Suppressor macrophage treated with lipopolysaccharide for 1 hour (primary cell): ENCODE measurements at places on chromosomes 16 and 17.
A peak's percentile ranks its signal among the peaks of the same experiment; 100 is the strongest.

DNA sequence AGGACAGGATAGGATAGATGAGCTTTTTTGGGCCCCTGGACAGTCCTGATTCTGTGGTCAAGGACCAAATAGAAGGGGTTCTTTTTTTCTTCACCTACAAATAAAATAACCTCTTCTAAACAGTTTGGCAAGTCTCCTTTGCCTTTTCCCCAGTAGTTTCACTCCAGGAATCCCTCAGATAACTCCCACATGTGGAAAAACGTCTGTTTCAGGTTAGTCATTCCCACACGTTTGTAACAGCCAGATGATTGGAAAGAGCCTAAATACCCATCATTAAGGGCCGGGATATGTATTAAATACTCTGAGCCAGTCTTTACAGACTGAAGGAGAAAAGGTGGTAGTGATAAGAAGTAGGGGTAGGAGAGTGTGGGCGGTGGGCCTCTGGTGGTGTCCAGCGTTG, 58.3 kb downstream of the PLD6 start:
- DNase-seq = no peak

- peak; percentile 57 for DNase-seq
Measured at GRCh38 chr17:37791447-37792399, 46.9 kb upstream of the HNF1B start.

DNA sequence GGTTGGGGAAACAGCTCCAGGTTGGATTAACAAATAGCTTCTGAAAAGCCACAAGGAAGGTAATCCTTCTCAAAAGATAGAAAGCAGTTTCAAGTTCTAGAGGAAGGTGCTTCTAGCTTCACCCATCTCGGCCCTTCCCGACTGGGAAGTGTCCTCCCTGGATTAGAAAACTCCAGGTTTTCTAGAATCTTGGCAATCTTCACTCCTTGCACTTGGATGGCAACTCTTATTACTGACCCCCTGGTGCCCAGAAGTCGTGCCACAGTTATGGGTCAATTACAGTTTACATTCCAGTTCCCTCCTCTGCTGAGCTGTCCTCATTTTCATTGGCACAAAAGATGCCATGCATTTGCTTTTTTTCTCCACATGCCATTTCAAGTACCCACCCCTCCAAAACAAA, 65.6 kb downstream of the SMG6 start:
- DNase-seq = no peak

DNA sequence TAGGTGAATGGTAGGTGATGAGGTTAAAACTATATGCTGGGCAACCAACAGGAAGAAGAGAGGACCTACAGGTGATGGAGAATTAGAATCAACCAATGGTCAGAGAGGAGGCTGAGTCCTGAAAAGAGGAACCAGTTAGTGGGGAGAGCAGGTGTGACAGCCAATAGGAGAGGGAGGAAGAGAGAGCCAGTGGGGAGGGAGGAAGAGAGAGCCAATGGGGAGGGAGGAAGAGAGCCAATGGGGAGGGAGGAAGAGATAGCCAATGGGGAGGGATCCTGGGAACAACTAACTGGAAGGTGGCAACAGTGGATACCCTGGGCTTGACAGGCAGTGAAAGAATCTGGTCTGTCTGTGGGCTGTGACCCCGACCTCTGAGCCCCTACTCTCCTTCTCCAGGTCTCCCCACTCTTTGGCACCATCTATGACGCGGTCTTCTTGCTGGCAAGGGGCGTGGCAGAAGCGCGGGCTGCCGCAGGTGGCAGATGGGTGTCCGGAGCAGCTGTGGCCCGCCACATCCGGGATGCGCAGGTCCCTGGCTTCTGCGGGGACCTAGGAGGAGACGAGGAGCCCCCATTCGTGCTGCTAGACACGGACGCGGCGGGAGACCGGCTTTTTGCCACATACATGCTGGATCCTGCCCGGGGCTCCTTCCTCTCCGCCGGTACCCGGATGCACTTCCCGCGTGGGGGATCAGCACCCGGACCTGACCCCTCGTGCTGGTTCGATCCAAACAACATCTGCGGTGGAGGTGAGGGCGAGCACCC, 3.7 kb downstream of the GUCY2D start:
- DNase-seq = no peak

- DNase-seq = no peak
Measured at GRCh38 chr17:42844761-42845555, 578 bp downstream of the AOC2 start.

GRCh38 chr17:63963123-63963522, 9.6 kb downstream of the SCN4A start:
- DNase-seq = no peak

DNA sequence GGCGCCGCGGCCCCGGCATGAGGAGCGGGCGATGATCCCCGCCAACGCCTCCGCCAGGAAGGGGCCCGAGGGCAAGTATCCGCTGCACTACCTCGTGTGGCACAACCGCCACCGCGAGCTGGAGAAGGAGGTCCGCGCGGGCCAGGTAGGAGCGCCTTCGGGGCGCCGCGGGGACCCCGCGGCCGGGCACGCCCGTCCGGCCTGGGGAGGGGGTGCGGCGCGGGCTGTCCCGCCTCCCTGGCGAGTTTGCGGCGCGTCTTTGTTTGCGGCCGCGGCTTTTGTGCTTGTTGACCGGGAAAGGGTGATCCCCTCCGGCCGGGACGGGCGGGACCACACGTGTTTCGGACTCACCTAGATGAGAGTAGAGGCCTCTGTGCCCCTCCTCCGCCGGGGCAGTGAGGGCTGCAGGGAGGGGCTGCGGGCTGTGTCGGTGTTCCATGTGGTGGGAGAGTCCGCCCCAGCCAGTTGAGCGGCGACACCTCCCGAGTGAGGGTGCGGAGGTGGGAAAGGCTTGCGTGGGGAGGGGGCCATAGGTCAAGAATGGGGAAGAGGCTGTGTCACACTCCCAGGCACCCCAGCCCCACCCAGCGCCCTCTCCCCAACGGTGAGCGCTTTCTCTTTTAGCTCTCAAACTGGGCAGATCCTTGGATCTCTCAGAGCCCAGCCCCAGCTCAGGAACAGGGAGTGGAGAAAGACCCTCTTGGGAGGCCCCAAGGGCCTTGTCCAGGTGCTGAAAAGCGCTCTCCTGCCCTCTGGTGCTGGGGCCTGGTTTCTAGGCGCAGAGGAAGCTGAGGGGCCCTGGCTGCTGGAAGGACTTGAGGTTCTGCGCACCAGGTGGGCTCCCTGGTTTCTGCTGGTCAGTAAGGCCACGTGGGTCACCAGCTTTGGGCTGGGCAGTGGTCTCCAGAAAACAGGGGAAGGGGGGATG, 923 bp downstream of the ANKRD13B start:
- no peak for DNase-seq

DNA sequence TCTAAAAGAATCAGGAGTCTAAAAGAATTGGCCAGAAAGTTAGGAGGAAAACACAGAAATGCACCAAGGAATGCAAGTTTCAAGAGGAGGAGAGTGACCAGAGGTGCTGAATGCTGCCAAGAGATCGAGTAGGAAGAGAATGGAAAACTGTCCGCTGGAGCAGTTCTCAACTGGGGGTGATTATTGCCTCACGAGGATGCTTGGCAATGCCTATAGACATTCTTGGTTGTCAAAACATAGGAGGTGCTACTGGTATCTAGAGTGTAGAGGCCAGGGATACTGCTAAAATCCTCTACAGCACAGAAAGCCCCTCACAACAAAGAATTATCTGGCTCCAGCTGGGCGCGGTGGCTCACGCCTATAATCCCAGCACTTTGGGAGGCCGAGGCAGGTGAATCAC, 82.1 kb upstream of the NOL11 start:
- DNase-seq = no peak

- DNase-seq = no peak
Measured at GRCh38 chr17:34816848-34817247, 144.4 kb downstream of the CCT6B start.

DNA sequence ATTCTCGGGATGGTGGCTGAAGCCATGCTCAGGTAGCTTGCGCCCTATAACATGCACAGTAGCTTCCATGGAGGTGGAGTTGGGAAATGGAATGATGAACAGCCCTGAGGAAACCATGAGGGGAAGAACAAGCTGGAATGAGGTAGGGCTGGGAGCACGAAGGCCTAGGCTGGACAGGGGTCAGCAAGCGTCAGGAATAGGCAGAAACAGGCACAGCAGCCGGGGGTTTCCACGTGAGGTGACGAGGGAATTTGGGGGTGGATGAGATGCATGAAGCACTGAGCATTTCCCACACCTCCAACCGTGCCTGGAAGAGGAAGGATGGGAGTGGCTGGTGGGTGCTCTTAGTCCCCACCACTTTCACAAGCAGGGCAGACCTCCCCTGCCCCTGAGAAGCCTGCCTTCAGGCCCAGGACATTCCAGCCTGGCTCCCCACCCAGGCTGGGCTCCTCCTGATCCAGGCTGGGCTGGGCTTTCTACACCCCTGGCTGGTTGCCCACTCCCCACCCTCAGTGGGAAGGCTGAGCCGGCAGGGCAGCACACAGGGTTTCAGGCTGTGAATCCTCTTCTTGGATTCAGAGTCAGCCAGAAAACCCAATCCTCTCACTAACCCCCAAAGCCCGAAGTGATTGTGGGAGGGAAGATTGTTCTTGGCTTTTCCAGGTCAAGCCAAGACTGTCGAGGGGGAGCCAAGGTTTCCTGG, 21.9 kb downstream of the PLEKHG4 start:
- no peak for DNase-seq

DNA sequence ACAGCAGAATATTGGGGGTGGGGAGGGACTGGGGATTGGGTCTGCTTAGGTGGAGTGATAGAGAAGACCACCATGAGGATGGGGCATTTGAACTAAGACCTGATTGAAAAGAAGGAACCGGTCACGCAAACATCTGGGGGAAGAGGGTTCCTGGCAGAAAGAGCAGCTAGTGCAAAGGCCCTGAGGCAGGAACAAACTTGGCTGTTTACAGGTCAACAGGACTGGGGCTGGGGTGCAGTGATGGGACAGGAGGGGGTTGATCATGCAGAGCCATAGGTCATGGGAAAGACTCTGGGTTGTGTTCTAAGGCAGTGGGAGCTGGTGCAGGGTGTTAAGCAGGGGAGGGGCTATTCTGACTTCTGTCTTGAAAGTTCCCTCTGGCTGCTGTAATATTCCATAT, 1.9 kb downstream of the DRG2 start:
- no peak for DNase-seq

DNA sequence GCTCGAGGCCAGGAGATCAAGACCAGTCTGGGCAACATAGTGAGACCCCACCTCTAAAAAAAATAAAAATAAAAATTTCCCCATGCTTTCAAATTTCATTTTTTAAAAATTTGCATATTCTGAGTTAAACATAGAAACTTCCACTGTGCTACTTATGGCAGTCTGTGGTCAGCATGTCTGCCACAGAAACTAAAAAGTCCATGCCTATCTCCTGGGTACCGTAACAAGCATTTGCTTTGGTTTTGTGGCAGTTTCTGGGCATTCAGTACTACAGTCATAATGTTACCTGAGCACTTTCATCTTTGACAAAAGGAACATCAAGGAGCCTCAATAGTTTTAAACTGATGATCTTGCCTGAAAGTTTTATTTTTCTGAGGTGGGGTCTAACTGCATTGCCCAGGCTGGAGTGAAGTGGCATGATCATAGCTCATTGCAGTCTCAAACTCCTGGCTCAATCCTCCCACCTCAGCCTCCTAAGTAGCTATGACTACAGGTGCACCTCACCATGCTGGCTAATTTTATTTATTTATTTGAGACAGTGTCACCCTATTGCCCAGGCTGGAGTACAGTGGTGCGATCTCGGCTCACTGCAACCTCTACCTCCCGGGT, 13.2 kb upstream of the ITGA2B start:
- no peak for DNase-seq

GRCh38 chr16:52956044-52956443, 96.7 kb downstream of the CHD9NB start:
- no peak for DNase-seq

- peak; percentile 84 for DNase-seq
Measured at GRCh38 chr17:4004517-4005295, 40.5 kb upstream of the ATP2A3 start.

- peak; percentile 98 for DNase-seq
Measured at GRCh38 chr17:27353461-27354050, 59.6 kb downstream of the WSB1 start.

GRCh38 chr16:85902366-85903155, 3.6 kb downstream of the IRF8 start:
- no peak for DNase-seq

- no peak for DNase-seq
Measured at GRCh38 chr17:70716551-70716950, 547.2 kb downstream of the KCNJ2 start.

DNA sequence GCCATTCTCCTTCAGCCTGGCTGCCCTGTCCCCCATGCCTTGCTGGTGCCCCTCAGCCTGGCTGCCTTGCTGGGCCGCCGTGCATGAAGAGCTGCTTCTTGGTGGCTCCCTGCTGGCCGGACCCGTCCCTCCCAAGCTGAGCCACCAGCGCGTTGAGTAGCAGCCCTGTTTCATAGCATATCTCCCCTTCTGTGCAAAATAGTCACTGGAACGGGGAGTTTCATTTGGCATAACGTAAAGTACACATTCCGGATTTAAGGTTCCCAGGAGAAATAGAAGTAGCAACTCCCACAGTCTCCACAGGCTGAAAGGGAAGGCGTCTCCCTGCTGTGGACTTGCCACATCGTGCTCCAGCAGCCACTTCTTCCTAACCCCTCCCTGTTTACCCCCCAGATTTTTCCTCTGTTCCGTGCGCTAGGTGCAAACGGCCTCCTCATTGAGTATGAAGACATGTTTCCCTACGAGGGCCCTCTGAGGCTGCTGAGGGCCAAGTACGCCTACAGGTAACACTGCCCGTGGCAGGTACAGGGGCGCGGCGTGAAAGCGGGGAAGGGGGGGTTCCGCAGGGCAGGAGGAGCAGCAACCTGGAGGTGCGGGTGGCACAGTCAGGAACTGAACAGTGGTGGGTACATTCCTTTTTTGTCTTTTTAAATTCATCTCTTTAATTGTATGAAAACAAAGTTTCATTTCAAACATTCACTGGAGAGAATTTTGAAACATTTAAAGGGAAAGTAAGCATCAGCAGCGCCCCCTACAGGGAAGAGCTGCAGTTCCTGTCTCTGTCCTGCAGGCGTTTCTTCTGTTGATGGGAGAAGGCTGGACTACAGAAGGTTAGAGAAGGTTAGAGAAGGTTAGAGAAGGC, 5.8 kb upstream of the OGFOD3 start:
- peak; percentile 86 for DNase-seq

- DNase-seq = no peak
Measured at GRCh38 chr17:37134050-37134449, 185.3 kb downstream of the AATF start.

- DNase-seq = no peak
Measured at GRCh38 chr16:89134269-89134668, 37.3 kb upstream of the CDH15 start.

GRCh38 chr17:9230346-9230745, 209.0 kb downstream of the NTN1 start:
- no peak for DNase-seq
